ENCODE measurements at places on chromosomes 7 and 10.

GRCh38 chr7:43309706-43310022, 197.2 kb downstream of the HECW1 start:
- no peak overlapping the region for H3K4me3 ChIP-seq
- H3K27ac ChIP-seq = no peak overlapping the region
- peaks cover 22% of the 10 kb centered on the region for H3K4me1 ChIP-seq
- H3K27me3 ChIP-seq = no peaks in the 10 kb centered on the region
- H3K36me3 ChIP-seq = no peaks in the 10 kb centered on the region
- no peak for DNase-seq

DNA sequence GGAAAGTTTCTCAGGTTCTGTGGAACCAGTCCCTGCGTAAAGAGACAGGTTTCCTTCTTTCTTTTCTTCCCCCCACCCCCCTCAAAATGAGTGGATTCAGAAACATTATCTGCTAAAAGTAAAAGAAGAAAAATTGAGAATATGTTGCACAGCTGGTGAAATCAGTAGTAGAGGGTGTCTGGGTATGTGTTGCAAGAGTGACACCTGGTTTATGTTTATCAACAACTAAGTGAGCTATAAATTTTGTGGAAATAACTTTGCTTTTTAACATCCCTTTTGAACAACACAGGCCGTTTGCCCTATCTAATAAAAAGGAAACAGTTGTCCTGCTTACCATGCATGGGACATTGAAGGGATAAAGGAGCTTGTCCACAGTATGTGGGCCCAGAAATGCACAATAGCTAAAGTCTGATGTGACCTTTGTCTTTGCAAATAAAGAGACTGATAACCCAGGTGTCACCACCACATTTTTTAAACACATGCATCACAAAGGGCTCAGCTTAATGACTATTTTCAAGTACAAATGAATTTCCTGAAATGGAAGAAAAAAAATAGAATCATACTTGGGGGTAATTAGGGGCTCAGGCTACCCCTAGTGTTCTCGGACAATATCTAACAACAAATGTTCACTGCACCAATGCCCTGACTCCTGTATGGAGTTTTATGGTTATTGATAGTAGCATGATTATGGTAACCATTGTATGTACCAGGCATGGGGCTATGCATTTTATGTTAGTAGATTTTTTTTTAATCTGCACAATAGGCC, 221.7 kb upstream of the TCF7L2 start:
- H3K27me3 ChIP-seq = no peaks in the 10 kb centered on the region
- no peak overlapping the region for H3K27ac ChIP-seq
- H3K4me3 ChIP-seq = no peak overlapping the region
- H3K4me1 ChIP-seq = no peaks in the 10 kb centered on the region
- DNase-seq = no peak

DNA sequence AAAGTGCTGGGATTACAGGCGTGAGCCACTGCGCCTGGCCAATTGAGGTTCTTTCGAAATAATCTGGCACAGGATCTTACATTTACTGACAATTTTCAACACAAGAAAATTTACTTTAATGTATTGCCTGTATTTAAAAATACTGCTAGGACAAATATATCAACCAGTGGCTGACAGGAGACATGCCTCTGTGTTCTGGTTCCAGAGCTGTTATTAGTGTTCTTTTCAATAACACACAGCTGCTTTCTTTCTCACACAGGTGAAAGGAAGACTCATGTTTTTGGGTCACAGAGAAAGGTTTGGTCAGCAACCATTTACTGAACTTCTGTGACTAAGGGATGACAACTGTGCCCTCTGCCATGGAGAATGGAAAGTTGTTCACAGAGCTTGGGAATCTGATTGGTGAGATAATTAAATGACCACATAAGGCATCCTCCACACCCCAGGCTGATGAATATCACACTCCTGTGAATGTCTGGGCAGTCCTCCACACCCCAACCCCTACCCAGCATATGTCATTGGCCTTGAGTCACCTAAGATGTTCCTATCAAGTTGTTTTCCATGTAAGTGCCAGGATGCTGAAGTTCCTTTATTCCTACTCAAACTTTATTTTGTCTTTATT, 180.1 kb downstream of the RAPGEF5 start:
- no peak overlapping the region for H3K4me3 ChIP-seq
- peaks cover 42% of the 10 kb centered on the region for H3K27me3 ChIP-seq
- no peaks in the 10 kb centered on the region for H3K36me3 ChIP-seq
- no peak overlapping the region for H3K27ac ChIP-seq

DNA sequence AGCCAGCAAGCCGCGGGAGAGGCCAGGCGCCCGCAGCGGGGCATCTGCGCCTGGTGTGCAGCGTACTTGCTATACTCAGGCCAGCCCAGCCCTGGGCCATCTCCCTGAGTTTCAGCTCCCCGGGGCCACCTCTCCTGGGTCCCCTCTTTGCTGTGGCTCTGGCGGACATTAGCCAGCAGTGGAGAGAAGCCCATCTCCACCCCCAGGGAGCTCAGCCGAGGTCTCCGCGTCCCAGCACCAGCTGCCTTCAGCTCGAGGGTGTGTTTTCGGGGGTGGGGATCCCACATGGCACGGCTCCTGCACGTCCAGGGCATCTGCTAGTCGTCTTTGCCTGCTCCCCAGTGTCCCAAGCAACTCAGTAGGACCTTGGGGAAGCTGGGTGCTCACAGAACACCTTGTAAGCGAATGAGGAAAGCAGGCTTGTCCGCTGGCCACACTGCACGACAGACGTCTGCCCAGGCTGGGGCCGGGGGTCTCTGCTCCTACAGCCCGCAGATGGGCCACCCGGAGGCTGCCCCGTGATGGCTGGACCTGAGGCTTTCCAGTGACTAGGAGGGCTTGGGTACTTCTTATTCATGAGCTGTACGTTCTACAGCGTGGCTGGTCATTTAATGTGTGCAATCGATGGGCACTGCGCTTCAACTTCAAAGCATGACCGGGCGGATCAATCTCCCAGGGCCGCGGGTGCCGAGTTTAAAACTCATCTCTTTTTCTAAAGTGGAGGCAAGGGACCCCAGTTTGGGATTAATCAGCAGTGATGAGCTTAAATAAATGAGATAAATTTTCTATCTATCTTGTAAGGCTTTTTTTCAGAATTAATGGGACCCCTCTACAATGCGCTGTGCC, 455.7 kb downstream of the DNAJB6 start:
- H3K27ac ChIP-seq = no peak overlapping the region
- no peak overlapping the region for H3K4me3 ChIP-seq
- H3K36me3 ChIP-seq = no peaks in the 10 kb centered on the region
- no peak for DNase-seq
- no peaks in the 10 kb centered on the region for H3K4me1 ChIP-seq

- H3K4me3 ChIP-seq = no peak overlapping the region
- H3K4me1 ChIP-seq = peaks cover 2% of the 10 kb centered on the region
- no peak overlapping the region for H3K27ac ChIP-seq
Measured at GRCh38 chr7:34900891-34901513, 136.3 kb downstream of the DPY19L1 start.
